Left lobe of liver (tissue), 2 donors: ENCODE measurements at places on chromosomes 16 and 17. TPM values are rescaled to one million over a fixed set of nuclear protein-coding genes. Genes with fewer than 3 reads are reported as not detected.

ORMDL3 gene
- 159 TPM for total RNA-seq

KDM6B gene
- 18.1 TPM for total RNA-seq

HOXB7 gene
- total RNA-seq: 0.50 TPM

RGS11 gene
- 0.70 TPM for total RNA-seq

KCNH6 gene
- not detected for total RNA-seq

ACLY gene
- 20.9 TPM for total RNA-seq

MSI2 gene
- 24.2 TPM for total RNA-seq

ARL5C gene
- not detected for total RNA-seq

DNA sequence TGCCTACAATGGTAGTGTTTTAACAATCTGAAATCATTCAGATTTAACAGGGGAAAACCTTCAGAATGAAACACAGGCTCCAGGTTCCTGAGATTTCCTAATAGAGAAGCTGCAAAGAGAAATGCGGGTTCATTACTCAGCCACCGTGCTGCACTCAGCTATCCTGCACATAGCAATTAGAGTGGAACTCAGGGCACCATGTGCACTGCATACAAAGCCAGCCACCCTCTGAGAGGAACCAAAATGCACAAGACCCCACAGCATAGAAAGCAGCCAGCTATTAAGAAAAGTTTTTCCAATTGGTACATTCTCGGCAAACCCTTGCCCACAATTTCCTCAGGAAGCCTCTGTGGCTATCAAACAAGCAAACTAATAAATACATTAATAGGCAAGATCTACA lies 37.4 kb downstream of the TOM1L2 start:
- DNase-seq: no peak

DNA sequence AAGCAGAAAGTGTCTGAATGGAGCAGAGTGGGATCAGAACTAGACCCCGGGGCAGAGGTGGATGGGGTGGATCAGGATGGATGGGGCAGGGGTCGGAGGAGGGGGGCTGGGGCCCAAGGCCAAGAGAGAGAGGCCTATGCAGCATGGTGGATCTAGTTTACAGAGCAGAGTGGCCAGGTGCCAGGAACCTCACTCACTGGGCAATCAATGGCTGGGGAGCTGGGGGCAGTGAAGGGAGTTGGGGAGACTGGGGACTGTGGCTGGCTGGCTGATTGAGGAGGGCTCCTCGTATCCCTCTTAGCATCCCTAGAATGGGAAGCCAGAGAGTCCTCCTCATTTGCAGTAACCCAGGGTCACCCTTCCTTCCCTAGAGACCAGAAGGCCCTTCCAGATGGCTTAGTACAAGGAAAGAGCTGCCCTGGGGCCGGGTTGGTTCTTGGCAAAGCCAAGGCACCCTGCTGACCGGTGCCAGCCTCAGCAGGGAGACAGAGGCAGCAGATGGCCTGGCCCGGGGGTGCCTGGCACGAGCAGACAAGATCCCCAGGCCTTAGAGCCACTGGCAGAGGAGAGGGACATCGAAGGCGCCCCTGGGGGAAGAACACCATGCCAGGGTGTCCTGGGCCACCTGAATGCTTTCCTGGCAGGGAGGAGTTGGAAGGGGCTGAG lies 36.8 kb downstream of the SRCIN1 start:
- DNase-seq: no peak

DNA sequence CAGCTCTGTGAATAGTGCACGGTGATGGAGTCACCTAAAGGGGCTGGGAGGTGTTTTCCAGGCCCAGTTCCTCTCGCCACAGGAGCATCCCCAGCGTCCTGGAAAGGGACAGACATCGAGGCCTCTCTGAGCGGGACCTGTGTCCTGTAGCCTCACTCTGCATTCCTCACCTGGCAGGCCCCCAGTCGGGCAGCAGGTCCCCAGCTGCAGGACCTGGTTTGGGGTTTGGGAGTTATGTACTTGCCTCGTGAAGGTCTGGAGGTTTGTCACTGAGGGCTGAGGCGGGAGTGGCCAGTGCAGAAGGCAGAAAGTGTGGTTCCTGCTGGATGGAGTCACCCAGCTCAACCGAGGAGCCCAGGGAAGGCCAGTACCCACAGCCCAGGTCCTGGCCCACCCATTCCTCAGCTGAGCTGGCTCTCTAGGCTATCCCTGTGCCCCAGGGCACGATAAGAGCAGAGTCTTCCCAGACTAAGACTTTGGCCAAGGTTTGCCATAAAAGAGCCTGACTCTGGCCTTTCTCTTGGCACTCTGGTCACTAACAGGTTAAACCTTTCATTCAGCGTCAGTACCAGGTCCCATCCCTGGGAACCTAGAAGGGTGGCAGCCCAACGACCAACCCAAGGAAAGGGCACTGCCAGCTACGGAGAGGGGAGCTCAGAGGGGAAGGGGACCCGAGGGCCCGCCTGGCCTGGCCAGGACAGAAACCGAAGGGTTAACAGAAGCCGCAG lies 24.4 kb downstream of the TBX4 start:
- DNase-seq: no peak

DNA sequence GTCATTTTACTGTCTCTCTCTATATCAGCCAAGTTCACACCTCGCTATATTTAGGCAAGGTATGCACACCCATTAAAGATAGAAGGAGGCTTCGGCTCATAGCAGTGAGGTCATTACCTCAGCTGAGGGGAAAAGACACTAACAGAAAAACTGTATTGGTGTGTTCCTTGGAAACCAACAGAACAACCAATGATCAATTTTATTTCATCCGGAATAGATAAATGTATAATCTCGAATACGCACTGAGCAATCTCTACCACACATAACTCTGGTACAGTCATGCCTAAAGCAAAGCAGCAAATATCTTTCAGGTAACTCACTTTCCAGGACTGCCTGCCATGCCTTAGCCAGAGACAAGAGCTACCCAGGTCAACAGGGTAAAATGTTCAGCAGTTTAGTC lies 109.9 kb upstream of the CORO6 start:
- DNase-seq: no peak

- no peak for DNase-seq
These were observed 78.5 kb upstream of the NACA2 start for GRCh38 chr17:61669522-61669921.

DNA sequence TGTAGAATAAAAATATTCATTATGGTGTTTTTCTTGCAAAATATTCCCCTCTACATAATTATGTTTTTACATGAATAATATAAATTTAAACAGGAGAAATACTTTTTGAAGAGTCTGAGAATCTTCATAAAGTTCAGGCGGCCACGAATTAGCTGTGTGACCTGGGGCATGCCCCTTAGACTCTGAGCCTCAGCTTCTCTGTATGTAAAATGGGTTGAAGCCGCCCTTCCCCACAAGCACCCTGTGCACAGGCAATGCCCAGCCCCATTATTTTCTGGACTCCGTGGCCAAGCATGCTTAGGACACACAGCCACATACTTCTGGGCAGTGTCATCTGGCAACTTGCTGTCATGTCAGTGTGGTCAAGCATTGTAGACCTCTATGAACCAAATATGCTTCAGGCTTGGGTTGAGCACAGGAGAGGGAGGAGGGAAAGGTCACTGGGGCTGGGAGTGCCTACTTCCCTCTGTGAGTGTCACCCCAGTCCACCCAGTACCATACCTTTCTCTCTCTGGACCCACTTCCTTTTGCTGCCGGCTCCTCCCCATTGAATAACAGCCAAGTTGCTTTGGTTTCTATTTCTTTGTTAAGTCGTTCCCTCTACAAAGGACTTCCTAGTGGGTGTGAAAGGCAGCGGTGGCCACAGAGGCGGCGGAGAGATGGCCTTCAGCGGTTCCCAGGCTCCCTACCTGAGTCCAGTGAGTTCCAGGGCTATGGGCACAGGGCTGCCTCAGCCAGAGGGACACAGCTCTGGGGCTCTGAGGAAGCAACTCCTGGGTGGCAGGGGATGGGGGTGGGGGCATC lies at the start of gene LGALS9:
LGALS9 (plus strand) TSS at position 582 of the 804 bp plus-strand sequence; CDS start at position 660, 78 bp downstream.
- no peak for DNase-seq

DNA sequence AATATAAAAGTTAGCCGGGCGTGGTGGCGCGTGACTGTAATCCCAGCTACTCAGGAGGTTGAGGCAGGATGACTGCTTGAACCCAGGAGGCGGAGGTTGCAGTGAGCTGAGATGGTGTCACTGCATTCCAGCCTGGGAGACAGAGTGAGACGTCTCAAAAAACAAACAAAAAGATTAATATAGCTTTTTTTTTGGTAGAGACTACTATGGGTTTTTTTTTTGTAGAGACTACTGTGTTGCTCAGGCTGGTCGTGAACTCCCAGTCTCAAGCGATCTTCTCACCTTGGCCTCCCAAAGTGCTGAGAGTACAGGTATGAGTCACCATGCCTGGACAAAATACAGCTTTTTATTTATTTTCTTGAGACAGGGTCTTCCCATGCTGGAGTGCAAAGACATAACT lies 20.2 kb downstream of the ZNRF1 start:
- DNase-seq: no peak

DNA sequence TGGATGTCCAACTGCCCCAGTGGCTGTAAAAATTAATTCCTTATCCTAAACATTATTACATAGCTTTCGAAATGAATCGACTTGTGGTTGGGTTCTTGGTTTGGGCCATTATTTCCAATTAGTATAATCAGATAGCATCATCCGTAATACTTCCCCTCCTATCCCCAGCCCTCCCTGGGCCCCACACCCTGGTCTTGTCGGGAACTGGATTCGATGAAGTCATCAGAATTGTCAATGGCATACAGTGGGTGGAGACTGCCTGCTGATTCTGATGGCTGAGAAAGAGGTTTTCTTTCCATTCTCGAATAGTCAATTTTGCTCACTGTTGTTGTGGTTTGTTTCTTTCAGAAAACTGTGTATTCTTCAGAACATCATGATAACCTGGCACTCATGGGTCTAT lies 395.1 kb downstream of the SEC14L1 start:
- no peak for DNase-seq

GRCh38 chr17:76005263-76006149 lies 4.9 kb downstream of the CDK3 start:
- DNase-seq: peak; percentile 83

- DNase-seq: no peak
These were observed 666.6 kb downstream of the CDH11 start for GRCh38 chr16:64455275-64455674.

GRCh38 chr17:15453782-15454181 lies 13.6 kb downstream of the CDRT4 start:
- DNase-seq: no peak

DNA sequence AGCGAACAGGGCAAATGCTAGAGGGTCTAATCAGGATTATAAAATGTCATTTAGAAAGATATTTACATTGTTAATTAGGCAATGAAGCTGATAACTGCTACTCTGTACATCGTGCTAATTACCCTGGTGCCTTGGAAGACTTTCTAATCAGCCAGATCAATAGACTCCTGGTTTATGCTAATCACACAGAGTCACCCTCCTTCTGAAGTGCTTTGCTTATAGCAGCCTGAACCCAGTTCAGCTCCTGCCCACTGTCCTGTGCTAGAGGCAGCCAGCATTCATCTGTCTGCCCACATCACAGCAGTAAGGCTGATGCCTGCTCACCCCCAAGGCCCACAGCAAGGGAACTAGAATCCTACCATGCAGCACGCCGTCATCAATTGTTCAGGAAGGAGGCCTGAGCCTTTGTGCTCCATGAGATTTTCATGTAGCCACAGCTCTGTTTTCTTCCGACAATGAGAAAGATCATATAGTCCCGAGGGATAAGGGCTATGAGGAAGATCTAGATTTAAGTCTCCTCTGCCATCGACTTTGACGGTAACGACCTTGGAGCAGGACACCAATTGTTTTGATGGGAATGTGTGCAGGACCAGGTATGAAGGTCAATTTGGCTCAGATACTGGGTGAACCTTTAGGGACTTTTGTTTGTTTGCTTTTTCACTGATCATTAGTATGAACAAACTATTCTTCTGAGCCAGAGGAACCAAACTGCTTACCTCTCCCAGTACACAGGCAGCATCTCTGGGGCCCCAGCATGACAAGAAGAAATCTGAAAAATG lies 12.5 kb upstream of the LYRM9 start:
- DNase-seq: no peak

DNA sequence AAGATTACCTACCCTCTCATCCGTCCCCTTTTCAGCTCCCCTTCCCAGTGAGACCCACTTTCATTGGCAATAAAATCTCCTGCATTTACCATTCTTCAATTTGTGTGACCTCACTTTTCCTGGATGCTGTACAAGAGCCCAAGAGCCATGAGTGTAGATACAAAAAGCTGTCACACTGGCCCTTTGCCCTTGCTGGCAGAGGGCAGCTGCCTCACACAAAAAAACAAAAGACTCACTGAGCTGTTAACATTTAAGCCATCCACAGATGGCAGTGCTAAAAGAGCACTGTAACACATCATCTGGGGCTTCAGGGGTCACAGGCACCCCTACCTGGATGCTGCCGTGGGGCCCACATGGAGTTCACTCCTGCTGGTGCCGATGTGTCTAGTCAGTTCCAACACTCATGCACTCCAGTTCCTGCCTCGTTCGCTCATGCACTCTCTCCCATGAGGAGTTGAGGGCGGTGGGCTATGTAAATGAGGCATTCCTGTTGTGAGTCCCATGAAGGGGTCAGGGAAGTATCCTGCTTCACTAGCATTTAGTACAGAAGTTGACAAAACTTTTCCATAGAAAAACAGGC lies 123.1 kb downstream of the CA10 start:
- no peak for DNase-seq

GRCh38 chr17:2101448-2102257 lies 46.8 kb downstream of the HIC1 start:
- no peak for DNase-seq

GRCh38 chr16:57960826-57961472 lies 10.0 kb downstream of the CNGB1 start:
- DNase-seq: no peak

DNA sequence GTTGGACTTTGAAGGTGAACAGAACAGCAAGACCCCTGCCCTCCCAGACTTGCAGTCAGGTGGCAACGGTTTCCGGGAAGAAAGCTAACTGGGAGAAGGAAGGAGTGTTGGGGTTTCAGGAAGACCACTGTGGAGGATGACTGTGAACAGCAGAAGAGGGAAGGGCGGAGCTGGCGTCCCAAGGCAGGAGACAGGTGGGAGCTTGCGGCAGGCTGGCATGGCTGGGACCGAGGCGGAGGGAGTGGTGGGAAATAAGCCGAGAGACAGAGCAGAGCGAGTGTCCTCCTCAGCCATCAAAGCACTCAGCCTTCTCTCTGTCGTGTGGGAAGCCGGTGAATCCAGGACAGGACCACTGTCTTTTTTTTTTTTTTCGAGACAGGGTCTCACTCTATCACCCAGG lies 108.5 kb upstream of the CACNG5 start:
- no peak for DNase-seq

DNA sequence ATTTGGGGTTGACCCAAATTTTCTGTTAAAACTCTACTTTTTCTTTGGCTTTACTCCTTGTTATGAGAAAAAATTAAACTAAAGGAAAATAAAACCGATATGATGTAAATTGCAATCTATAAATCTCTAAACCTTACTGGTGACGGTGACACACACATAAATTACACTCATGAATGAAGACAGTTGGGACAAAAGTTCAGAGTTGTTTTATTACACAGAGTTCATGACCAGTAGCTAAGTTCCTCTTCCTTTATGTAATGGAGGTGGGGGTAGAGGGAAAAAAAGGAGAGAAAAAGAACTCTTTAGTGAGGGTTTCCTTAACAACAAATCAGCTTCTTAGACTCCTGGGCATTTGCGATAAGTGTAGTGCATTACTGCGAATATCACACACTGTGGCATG lies 220.7 kb downstream of the KCNJ2 start:
- DNase-seq: no peak
